ENCODE measurements at places on chromosomes 6 and 20.

- DNase-seq, result no peak
These were observed 35.2 kb upstream of the OVOL2 start for GRCh38 chr20:18092890-18093289.

DNA sequence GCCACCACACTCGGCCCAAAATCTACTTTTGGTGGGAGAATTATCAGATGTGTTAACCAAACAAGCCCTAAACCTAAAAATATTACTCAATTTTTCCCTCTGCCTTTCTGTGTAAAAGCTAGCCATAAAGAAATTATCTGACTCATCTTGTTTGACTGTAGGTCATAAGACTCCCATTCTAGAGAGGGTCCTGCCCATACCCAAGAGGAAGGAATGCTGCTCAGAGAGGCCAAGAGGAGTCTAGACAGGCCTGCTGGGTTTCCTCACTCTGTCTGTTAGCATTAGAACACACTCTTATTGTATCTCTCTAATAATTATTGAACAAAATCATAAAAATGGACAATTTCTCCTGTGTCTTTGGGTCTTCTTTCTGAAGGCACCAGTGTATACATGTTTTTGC, 26.1 kb downstream of the C6orf141 start:
- peak; percentile 82 for DNase-seq

DNA sequence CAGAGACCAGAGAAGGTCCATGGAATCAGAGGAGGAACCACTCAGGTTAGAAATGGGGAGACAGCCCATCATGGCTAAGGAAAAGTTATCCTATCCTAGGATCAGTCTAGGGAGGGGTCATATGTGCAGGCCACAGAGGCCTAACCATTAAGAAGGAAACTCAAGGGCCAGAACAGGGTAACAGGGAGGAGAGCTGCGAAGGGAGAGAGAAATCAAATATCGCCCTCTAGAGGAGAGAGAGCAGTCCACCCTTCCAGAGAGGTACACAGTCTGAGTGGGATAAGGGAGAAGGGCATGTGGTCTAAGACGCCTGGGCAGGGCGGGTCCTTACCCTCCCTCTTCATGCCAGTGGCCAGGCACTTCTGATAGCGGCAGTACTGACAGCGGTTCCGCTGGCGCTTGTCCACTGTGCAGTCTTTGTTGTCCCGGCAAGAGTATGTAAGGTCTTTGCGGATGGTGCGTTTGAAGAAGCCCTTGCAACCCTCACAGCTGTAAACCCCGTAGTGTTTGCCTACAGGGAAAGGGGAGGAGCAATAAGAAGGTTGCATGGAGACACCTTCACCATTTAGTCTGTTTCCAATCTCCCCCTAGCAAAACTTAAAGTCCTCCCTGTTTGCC, 2.9 kb downstream of the RXRB start:
- DNase-seq, result peak; percentile 73

- peak; percentile 49 for DNase-seq
These were observed 54.0 kb downstream of the PLG start for GRCh38 chr6:160756021-160756420.

- no peak for DNase-seq
These were observed 31.9 kb downstream of the DUSP22 start for GRCh38 chr6:324116-324728.

GRCh38 chr6:12963567-12963966, 247.0 kb downstream of the PHACTR1 start:
- DNase-seq, result no peak

DNA sequence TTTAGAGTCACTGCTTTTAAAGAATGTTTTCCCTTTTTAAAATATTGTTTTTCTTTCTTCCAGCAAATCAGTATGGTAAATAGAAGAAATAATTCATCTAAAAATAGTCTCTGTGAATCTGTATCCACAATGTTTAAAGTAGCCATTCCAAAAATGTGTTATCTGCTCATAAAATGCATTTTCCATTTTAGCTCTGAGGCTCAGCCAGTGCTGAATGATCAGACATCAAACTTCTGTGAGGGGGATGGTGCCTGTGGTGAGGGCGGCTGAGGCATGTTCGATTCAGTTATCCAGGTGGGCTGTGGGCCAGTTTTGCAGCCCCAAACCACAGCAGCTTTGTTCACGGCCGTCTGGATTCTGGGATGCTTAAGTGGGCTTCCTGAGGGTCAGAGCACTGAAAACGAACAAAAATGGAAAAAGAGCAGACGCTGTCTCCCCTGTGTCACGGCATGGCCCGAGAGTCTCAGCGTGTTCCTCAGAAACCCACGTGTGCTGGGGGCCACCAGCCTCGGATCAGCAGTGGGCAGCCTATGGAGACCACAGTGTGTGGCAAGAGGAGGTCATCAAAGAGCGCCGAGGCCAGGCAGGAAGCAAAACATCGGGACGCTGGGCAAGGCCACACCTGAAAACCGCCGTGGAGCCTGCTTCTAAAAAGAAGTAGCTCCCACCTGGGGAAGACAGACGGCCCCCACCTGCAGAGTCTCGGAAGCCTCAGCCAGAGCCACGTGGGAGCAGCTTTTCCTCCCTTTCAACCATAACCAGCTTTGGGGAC, 134.9 kb upstream of the THBS2 start:
- no peak for DNase-seq

DNA sequence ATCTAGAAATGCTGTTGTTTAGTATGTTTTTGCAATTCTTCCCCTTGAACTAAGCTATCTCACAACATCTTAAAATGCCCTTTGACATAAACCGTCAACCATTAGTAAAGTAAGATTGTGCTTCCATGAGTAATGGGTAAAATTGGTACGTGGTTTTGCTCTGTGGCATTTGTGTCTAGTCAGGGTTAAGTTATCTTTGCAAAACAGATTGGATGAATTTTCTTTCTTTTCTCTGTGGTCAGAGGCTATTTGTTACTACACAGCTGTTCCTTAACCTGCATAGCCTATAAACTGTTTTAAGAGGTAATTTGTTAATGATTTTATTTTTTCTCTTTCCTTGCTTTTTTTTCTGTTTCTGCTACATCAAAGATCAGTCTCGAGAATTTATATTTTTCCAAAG, 75.4 kb downstream of the RPP40 start:
- no peak for DNase-seq

- no peak for DNase-seq
These were observed 68.5 kb upstream of the ARMH2 start for GRCh38 chr6:24867104-24867703.

DNA sequence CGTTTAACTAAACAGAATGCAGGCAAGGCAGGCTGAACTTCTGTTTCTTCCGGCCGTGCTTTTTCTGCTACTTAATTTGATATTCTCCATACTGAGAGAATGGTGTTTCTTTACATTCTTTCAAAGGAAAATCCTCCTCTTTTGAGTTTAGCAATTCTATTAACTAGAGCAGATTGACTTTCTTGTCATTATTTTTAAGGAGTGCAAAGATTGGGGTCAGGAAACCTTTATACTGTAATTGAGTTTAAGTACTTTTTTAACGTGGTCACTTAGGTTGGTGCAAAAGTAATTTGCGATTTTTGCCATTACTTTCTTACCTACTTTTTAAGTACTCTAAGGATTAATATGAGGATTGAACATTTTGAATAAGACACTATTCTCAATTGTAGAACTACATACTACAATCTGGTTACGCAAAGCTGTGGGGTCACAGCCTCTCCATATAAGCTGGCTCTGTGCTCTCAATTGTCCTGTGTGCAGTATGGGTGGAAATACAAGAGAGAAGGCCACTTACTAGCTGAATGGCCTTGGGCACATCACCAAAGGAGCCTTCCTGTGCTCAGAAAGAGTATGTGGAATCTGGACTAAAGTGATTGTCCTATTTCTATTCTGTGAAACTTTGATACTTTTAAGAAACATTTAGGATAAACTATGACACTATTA, 16.7 kb downstream of the HECA start:
- DNase-seq, result no peak

GRCh38 chr6:53495506-53496499, 49.1 kb downstream of the GCLC start:
- no peak for DNase-seq

- DNase-seq, result peak; percentile 18
These were observed 188.8 kb downstream of the HIVEP2 start for GRCh38 chr6:142756215-142756630.

- DNase-seq, result peak; percentile 13
These were observed at the start of gene RUNX2 for GRCh38 chr6:45327956-45328522. Gene RUNX2 (plus strand): TSS chr6:45328330. CDS start chr6:45328727, 397 bp downstream.

DNA sequence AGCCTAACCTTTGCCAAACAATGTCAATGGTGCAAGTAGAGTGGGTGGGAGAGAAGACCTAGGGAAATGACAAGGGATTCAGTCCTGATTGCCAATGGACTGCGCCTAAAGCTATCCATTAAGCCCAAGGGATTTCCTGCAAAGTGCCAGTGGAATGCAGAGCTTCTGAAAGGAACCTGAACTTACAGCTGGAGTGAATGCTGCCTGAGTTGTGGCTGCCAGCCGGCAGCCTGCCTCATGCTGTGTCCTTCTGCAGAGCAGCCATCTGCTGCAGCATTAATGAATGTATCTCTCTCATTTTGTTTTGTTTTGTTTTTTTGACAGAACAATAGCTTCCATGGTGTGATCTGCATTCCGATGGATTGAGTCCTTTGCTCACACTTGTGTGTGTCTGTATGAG, 44.7 kb downstream of the SLC35F1 start:
- no peak for DNase-seq

- peak; percentile 79 for DNase-seq
These were observed 278.0 kb downstream of the ESR1 start for GRCh38 chr6:152085451-152085921.

DNA sequence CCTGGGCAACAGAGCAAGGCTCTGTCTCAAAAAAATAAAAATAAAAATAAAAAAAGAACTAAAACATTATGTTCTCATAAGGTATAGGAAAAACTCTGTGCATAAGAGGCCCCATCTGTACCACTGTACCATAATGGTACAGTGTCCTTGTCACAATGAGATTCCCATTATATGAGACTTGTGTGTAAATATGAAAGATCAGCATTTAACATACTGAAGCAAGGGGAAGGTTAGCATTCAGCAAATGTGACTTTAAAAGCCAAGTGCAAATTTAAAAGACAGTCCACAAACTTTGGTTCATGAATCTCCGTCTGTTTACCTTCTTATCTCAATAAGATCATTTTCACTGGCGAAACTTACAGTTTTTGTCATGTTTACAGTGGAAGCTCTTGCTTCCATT, 16.2 kb downstream of the DSP start:
- no peak for DNase-seq

DNA sequence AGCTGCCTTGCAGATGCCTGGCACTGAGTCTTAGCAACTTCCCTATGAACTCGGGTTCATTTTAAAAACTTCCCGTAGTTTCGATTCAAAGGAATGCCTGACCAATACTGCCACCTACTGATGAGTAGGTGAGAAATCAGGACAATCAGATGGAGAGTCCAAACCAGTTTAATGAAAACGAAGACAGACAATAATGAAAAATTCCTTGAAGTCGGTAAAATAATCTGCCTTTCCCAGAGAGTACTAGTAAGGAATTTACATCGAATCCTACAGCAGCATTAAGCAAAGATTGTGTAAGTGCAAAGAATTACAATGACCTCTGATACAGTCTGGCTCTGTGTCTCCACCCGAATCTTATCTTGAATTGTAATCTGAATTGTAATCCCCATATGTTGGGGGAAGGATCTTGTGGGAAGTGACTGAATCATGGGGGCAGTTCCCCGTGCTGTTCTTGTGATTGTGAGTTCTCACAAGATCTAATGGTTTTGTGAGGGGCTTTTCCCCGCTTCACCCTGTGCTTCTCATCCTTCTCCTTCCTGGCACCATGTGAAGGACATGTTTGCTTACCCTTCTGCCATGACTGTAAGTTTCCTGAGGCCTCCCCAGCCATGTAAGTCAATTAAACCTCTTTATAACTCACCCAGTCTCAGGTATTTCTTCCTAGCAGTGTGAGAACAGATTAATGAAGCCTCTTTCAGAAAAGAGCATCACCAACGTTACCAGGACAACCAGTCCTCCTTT, 134.4 kb downstream of the ARHGAP18 start:
- peak; percentile 56 for DNase-seq

DNA sequence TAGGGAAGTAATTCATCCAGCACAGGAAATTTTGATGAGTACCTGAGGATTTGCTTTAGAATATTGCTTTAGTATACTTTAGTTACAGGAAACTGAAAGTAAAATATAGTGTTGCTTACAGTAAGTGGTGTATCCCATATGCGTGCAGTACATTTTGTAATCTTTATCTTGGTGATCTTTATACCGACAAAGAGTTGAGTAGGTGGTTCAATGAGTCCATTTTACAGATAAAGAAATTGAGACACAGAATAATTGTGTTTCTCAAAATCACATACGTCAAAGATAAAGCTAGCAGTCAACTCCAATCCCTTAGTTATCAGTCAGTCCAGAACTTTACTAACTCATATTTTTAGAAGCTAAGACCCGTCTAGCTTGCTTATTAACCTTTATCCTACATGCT, 65.8 kb upstream of the E2F3 start:
- no peak for DNase-seq

GRCh38 chr20:40868551-40869217, 159.9 kb upstream of the TOP1 start:
- no peak for DNase-seq

DNA sequence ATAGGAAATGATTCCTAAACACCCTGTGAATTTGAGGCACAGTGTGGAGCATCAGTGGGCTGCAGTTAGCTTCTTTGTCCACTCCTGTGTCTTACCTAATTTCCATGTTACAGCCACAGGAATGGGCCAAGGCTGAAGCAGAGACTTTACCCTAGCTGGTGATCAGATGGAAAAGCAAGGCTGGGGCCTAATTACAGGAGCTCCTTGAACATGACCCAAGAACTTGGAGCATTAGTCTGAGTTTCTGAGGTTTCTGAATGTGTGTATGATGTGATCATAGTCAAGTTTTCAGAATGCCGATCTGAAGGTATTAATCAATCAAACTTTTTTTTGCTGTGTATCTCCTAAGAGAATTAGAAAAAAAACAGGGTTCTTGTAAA, 18.0 kb downstream of the HECA start:
- no peak for DNase-seq

GRCh38 chr6:26329763-26330511, 35.1 kb upstream of the BTN3A2 start:
- DNase-seq, result peak; percentile 65

GRCh38 chr20:50969912-50970311, 11.3 kb downstream of the MOCS3 start:
- no peak for DNase-seq

GRCh38 chr6:170111816-170112582, 178.9 kb downstream of the DLL1 start:
- no peak for DNase-seq

GRCh38 chr20:62551407-62552323, 75.9 kb upstream of the GATA5 start:
- DNase-seq, result no peak

GRCh38 chr6:137115658-137116057, 57.8 kb downstream of the IL22RA2 start:
- no peak for DNase-seq

GRCh38 chr6:37109714-37110499, 60.0 kb upstream of the PIM1 start:
- DNase-seq, result no peak

- no peak for DNase-seq
These were observed 367 bp upstream of the PCIF1 start for GRCh38 chr20:45934046-45934585.

All from epithelial cell of esophagus (primary cell).